ENCODE measurements at places on chromosomes 12 and 14.

GRCh38 chr12:58833853-58834252 is 86.5 kb downstream of the LRIG3 start:
- DNase-seq, result no peak

DNA sequence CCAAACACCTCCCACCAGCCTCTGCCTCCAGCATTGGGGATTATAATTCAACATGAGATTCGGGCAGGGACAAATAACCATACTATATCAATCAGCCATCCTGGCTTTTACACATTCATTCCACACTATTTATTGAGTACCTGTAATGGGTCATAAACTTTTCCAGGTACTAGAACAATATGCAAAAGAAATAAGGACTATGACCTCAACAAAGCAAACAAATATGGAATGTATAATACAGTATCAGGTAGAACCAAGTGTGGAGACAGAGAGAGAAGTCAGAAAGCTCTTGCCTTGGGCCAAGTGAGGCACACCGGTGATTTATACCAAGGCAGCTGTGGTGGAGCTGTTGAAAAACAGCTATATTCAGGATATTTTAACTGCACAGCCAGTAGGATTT is 116.3 kb downstream of the TSPAN8 start:
- DNase-seq, result no peak

DNA sequence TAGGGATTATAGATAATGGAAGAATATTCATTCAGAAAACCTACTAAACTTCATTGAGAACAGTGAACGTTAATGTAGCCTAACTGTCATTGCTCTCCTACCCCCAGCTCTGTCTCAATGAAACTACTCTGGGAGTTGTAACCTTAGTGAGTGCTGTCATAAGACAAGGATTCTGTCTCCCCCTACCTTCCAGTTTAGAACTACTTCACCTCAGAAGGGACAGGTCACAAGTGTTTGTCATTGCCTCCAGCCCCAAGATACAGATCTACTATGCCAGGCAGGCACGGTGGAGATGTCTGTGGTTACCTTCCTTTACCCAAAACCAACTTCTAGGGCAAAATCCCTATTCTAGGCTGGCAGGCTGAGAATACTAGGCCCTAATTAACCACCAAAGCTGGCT is 833.1 kb upstream of the SEL1L start:
- DNase-seq, result no peak

DNA sequence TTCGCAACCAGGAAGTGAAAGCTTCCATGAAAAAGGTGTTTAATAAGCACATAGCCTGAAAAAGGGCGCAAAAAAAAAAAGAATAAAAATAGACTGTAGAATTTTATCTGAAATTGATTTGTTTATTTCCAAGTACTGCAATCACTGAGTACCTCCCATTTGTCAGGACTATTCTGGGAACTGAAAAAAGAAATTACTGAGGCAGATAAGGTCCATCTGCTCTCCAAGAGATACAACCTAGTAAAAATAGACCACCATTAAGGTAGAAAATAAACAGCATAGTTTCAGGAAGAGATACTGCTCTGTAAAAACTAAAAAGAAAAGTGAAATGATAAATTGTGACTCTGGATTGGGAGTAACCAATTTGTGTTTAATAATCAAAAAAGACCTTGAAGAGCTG is 24.7 kb downstream of the OR4N2 start:
- no peak for DNase-seq

DNA sequence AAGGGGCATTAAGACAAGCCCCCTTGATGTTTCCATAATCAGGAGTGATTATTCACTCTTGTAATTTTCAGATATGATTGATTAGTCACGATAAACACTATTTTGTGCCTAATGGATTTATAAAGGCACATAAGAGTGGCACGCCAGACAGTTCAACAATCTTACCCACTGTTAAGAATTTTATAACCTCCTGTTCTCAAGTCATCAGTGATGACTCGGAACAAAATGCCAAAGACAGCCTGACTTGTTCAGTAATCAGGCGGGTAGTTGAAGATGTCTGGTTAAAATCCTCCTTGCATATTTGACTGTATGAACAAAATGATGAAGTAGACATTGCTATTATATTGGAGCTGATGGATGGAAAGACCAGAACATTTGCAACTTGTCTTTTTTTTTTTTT is 212.1 kb upstream of the RMST start:
- DNase-seq, result no peak

- DNase-seq, result no peak
Measured at GRCh38 chr12:98456576-98457573, 58.5 kb upstream of the TMPO start.

DNA sequence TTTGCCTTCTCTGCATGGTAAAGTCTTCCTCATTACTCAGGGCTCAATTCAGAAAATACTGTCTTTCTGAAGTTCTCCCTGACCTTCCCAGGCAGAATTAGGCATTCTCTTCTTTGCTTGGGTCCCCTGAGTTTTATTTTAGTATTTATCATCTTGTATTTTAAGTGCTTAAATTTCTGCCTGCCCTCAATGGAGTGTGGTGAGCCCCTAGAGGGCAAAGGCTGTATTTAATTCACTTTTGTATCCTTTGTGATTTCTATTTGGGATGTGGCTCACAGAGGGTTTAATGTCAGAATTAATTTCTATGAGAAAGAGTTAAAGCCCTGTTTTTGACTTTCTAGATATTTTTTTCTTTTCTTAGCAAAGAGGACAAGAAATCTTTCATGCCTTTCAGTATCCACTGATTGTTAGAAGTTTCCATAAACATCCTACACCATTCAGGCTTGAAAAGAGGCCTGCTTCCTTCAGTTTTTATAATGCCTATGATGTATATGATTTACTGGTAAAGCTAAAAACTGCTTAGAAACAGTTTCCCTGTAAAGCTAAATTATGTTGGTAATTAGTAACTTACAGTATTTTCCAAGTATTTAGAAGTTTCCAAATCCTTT is 55.6 kb upstream of the PTPRB start:
- no peak for DNase-seq

DNA sequence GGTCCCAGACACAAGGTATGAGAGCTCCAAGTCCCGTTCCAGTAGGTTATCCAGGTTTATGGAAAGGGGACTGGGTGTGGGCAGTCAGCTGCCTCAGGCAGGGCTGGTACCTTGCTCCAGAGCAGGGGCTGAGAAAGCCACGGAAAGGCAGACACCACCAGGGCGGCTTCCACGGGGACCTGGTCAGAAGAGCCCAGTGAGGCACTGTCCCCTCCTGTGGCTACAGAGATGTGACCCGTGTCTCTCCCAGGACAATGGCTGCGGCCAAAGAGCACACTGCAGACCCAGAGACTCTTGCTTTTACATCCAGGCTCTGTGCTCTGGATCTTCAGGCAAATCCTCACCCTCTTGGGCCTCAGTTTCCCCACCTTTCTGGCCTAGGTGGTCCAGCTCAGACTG is 8.8 kb downstream of the SERPINA4 start:
- DNase-seq, result no peak

GRCh38 chr12:101909646-101910045 is 32.3 kb downstream of the DRAM1 start:
- no peak for DNase-seq

DNA sequence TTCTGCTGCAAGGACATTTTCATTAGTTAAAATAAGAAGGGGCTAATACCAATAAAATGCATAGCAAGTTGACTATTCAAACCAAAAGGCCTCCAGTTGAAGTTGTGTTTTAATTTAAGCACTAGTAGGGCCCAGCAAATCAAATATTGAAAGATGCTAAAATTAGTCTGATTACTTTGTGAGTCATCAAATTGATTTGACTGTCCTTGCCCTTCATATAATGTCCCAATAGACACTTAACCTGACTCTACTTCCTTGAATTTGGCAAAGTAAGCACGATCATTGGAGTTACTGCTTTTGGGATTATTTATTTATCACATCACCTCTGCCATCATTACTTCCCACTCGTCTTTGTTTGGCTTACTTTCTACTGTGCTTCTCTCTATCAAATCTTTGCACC is 798.5 kb downstream of the DIO2 start:
- DNase-seq, result no peak

- no peak for DNase-seq
Measured at GRCh38 chr12:59023861-59024424, 103.6 kb upstream of the LRIG3 start.

DNA sequence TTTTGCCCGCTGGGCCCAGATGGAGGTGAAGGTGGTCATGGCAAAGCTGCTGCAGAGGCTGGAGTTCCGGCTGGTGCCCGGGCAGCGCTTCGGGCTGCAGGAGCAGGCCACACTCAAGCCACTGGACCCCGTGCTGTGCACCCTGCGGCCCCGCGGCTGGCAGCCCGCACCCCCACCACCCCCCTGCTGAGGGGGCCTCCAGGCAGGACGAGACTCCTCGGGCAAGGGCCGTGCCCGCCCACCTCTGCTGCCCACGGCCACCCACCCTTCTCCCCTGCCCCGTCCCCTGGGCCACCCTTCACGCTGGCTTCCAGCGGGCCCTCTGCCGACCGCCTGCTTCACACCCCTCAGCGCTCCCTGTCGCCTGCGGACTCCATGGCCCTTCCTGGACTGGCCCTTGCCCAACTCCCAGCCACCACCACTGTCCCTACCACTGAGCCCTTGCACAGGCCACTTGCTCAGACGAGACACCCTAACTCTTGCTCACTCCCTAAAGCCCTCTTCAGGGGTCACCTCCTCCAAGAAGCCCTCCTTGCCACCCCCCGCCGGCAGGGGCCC is 42.5 kb downstream of the CYP46A1 start:
- DNase-seq, result no peak

DNA sequence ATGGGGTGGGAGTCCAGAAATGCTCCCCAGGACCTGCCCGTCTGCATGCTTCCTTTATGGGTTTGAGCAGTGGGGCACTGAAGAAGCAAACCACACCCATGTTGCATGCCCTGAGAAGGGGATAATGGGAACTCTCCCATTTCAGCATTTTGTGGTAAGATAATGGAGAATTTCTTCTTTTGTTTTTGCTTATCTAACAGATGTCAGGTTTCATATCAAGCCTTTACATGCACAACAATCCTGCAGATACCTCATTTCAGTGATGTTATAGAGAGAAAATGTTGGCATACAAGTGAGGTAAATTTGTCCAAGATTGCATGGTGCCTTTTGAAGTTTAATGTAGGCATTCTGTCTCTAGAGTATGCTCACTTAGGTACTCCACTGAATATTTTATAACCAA is 177.0 kb downstream of the ALX1 start:
- DNase-seq, result no peak

GRCh38 chr12:77973579-77973978 is 142.9 kb downstream of the NAV3 start:
- DNase-seq, result no peak

- DNase-seq, result no peak
Measured at GRCh38 chr12:24414480-24414879, 465.0 kb upstream of the SOX5 start.

- no peak for DNase-seq
Measured at GRCh38 chr12:64551676-64552075, 58.6 kb upstream of the RASSF3 start.

DNA sequence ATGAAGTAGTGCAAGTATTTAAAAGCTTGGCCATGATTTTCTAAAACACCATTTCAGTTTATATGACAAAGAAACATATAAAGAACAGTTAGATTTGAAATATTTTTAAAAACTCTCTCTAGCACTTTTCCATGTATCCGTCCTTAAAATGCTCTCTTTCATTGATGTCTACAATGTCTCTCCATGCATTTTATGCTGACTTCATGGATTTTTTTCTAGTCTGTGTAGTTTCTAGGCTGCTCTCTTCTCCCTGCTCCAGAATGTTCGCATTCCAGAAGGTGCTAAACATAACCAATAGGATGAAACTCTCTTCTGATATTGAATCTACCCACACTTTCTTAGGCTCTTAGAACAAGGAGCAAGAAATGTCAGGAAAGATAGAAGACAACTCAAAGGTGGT is 124.8 kb downstream of the PLCZ1 start:
- no peak for DNase-seq

- DNase-seq, result no peak
Measured at GRCh38 chr12:47954058-47954457, 9.3 kb upstream of the TMEM106C start.

DNA sequence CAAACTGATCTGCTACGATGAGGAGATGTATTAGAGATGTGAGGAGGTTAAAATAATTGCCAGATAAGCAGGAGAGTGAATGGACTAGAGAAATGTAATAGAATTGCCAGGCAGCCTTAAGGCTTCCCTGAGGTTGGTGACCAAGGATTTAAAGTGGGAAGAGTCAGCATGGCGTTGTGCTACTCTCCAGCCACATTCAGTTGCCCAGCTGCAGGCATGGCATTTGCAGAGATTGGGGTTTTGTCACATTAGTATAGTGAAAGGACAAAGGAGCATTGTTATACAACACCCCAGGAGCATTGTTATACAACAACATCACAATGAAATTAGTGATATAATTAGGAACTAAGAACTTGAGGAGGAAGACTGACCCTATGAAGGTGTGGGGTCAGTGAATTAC is 31.7 kb downstream of the MARK3 start:
- DNase-seq, result no peak

GRCh38 chr12:4115570-4115969 is 158.0 kb upstream of the CCND2 start:
- DNase-seq, result no peak

DNA sequence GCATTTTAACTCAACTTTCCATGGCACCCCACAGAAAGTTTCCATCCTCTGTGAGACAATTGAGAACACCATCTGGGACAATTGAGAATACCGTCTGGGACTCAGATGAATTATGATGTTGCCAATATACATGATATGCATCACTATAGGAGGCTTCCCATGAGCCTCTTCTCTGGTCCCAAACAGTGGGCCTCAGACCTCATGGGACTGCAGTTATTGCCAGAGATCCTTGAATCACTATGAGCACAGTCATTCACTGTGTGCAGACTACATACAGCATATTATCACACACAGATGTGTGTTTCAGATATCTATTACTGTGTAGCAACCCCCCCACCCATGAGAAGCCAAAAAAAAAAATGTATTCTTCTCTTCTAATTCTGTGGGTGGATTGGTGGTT is 134.4 kb downstream of the GXYLT1 start:
- DNase-seq, result no peak

GRCh38 chr14:63564318-63564717 is 21.1 kb upstream of the PPP2R5E start:
- no peak for DNase-seq

- no peak for DNase-seq
Measured at GRCh38 chr12:75923964-75924666, 107.5 kb downstream of the PHLDA1 start.

GRCh38 chr12:106288494-106289195 is 13.9 kb upstream of the TCP11L2 start:
- no peak for DNase-seq

DNA sequence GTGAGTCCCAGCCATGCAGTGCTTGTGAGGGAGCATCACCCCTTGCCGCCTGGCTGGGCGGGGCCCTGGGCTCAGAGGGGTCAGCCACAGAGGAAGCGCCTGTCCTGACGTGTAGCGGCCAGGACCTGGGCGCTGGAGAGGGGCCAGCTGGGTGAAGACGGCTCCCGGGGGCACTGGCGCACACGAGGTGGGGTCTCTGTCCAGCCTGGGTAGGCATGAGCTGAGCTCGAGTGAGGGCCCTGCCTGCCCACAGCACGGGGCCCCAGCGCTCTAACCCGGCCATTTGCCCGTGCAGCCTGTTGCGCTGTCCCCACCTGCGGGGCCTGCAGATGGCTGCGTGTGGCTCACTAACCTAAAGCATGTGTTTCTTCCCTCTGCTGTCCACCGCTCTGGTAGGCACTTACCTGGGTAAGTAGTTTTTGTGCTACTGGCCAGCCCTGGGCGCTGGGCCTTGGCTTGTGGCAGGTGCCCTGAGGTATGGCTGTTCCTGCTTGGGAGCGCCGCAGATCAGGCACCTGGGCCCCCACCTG is 6.6 kb upstream of the CRIP2 start:
- no peak for DNase-seq
